Cortex of kidney (tissue), 1 donor: ENCODE measurements at places on chromosomes 1 and 21.

- DNase-seq = no peak
Measured at GRCh38 chr1:43932786-43933385, 715 bp upstream of the ARTN start.

DNA sequence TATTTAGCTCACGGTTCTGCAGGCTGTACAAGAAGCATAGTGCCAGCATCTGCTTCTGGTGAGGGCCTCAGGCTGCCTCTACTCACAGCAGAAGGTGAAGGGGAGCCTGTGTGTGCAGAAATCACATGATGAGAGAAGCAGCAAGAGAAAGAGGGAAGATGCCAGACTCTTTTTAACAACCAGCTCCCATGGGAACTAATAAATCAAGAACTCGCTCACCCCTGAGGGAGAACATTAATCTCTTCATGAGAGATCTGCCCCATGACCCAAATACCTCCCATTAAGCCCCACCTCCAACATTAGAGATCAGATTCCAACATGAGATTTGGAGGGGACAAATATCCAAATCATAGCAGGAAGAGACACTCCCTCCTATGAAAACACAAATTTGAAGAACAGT lies 74.1 kb downstream of the OLFML2B start:
- DNase-seq = no peak

DNA sequence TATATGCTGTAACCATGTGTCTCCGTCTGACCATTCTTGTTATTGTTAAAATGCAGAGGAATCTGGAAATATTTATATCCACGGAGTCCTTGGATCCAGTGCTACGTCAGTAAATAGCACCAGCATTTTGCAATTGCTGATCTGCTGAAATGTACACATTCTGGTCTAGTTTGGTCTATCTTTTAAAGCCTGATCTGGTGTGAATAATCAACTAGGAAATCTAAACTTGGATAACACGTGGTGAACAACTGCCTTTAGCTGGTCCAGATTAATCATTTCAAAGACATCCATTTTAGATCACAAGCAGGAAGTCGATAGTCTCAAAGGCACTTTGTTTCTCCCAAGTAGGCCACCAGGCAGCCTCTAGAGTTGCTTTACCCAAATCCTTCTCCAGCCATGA lies 32.6 kb downstream of the PDPN start:
- no peak for DNase-seq

GRCh38 chr1:64209221-64209620 lies 5.8 kb downstream of the UBE2U start:
- no peak for DNase-seq

DNA sequence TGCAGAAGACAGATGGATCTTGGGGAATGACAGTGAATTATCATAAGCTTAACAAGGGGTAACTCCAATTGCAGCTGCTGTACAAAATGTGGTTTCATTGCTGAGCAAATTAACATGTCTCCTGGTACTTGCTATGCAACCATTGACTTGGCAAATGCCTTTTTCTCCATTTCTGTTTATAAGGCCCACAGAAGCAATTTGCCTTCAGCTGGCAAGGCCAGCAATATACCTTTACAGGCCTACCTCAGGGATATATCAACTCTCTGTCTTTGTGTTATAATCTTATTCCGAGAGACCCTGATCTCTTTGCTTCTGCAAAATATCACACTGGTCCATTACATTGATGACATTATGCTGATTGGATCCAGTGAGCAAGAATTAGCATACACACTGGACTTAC lies 52.7 kb upstream of the KIAA0040 start:
- DNase-seq = no peak

GRCh38 chr1:194164755-194165154 lies 978.3 kb upstream of the B3GALT2 start:
- DNase-seq = no peak

GRCh38 chr1:204075890-204076846 lies 3.3 kb downstream of the SOX13 start:
- no peak for DNase-seq

DNA sequence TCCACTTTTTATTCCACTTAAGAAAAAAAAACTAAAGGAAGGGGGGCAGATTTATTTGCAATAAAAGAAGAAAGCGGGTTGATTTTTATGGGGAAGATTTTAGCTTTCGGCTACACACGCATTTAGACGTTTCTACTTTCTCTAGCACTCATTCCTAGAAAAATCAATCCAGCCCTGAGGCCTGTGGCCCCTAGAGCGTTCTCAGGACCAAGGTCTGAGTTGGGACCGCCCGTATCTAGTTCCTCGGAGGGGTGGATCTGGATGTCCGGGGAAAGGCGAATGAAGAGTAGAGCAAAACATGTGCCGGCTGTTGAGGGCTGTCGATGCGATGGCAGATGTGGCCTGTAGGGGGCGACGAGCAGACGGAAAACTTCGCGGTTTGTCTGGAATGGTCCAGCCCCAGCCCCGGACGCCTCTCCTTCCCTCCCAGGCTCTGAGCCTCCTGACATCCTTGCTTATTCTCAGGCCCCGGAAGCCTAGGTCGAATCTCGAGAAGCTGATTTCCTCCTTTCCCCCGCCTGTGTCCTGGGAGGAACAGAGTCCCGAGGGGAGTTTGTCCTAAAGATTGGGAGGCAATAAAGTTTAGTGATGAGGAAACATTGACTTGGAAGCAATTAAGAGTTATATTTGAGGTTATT lies 5.2 kb downstream of the FOXD3 start:
- no peak for DNase-seq

DNA sequence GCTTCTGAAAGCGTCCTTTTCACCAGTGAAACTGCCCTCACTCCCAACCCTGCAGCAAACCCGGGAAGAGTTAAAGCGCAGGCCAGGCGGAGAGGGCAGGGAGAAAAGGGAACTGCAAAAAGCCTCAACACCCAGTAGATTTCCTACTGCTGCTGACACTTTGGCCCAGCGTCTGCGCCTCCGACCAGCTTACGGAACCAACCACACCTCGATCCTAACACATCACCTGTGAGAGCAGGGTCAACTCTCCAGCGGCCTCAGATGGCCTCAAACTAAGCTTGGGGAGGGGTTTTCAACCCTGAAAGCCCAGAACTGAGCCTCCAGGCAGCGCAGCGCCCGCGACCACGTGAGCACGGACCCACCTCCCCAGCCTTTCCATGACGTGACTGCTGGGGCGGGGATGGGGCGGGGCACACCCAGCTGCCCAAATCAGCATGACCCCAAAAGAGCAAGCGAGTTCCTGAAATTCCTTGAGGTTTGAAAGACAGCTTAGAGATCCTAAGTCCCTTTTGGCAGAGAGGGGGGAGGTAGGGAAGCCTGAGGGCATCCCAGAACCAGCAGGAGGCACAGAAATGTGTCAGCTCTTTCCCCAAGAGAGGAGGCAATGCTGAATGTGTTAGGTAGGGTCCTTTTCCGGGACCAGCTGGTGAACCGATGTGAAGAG lies 59.1 kb downstream of the ITPKB start:
- DNase-seq = no peak

DNA sequence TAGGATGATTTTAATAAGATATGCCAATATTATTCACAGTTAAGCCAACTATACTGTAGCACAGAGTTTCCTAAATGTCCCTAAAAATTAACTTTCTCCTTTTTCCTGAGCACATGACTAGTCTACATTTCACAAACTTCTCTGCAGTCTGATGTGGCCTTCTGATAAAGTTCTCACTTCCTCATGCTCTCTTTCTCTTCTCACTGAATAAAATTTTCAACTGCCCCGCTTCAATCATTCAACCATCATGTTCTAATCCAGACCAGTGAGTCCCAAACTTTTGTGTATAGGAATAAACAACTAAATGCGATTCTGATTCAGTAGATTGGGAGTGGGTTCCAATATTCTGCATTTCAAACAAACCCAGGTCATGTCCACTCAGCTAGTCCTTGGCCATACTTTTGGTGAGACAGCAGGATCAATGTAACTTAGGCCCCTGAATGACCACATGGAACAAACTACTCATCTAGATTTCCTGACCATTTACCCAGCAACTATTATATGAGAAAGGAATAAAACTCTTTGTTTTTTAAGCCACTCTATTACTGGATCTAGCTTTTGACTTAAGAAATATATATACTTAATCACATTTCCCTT lies 20.1 kb downstream of the TUT4 start:
- DNase-seq = no peak

- no peak for DNase-seq
Measured at GRCh38 chr1:184761969-184762485, 7.4 kb upstream of the EDEM3 start.

DNA sequence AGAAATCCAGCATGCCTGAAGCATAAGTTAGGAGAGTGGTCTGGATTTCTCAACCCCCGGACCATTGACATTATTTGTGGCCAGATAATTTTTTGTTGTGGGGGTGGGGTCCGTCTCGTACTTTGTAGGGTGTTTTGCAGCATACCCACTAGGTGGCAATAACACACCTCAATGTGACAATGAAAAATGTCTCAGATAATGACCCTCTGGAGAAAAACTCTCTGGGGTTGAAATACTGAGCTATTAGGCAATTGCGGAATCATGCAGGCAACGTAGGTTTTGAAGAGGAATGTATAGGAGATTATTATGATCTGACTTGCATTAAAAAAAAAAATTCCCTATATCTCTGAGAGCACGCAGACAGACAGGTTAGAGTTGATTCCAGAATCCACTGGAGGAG lies 25.3 kb upstream of the RRP15 start:
- DNase-seq = no peak

GRCh38 chr1:208759255-208759654 lies 515.1 kb upstream of the PLXNA2 start:
- no peak for DNase-seq

- no peak for DNase-seq
Measured at GRCh38 chr1:1891349-1892078, 627 bp upstream of the GNB1 start.

- no peak for DNase-seq
Measured at GRCh38 chr1:215776336-215776735, 209.2 kb downstream of the KCTD3 start.

DNA sequence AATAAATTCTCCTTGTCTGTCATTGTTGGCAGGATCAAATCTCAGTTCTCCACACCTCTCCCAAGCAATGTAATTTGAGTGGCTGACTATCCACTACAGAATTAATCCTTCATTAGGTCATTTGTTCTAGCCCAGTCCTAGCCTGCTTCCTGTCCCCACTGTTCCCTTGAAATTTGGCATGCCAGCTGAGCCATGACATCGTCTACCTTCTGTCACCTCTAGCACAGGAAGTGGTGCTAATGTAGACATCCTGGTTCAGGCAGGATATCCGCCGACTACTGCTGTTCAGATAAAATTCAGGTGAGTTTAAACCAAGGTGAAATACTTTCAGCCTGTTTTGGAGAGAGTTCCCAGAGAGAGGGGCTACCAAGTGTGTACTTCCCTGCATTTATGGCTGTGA lies 5.9 kb downstream of the CHRM3 start:
- no peak for DNase-seq

DNA sequence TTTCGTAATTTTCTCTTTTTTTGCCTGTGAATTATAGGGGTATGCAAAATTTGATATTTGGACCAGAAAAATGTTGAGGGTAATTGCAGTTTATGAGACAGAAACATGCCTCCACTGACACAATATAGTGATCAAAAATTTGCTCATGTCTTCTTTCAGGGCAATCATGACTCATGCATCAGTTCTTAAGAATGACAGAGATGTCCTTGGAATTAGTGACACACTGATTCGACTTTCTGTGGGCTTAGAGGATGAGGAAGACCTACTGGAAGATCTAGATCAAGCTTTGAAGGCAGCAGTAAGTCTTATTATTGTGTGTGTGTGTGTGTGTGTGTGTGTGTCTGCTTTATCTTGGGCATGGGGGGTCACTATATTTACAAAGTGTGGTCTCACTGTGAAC lies 27.5 kb downstream of the CTH start:
- DNase-seq = no peak

DNA sequence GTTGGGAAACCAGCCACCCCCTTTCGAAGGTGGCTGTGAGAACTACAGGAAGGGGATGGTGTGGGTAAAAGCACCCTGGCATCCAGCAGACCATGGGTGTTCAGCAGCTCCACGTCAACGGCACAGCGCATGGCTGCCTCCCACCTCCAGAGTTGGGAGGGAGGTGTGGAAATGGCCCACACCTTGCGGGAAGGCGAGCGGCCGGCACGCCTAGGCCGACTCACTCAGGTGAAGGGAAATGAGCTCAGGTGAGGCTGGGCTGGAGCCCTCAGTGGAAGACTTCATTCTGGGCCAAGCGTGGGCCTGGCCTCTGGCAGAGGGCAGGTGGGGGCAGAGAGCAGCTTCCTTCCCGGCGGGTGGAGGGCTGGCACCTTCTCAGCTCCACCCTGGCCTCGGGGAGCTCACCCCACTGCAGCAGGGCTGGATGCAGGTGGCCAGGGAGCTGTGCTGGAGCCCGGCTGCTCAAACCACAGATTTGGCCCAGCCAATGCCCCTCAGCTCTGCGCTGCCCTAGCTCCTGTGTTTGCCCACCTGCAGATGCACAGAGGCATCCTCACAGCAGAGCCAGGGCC lies 24.8 kb upstream of the ALDH4A1 start:
- DNase-seq = no peak

DNA sequence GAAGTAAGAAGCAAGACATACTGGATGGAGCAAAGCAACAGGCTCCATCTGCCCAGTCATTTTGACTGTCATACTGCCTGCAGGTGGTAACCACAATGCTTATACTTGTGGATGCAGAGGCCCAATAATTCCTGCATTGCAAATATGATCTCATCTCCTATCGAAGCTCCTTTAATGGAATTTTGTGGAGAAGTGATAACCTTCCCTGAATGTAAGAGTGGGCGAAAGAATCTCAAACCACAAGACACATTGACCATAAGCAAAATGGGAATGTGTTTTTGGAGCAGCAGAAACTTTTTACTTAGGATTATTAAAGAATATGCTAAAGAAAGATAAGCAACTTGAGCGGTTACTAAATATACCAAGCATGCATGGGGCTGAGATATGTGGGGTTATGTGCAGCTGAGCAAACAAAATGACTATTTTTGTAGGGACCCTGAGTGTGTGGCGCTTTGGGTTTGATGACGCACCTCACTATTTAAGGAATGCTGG lies 77.4 kb upstream of the BACH1 start:
- no peak for DNase-seq

GRCh38 chr1:223129229-223129901 lies 13.7 kb downstream of the TLR5 start:
- no peak for DNase-seq

GRCh38 chr1:117167402-117167801 lies 43.3 kb downstream of the VTCN1 start:
- no peak for DNase-seq

- DNase-seq = no peak
Measured at GRCh38 chr1:100523038-100523652, 14.8 kb upstream of the GPR88 start.
